ENCODE measurements at places on chromosomes 7 and 10.

DNA sequence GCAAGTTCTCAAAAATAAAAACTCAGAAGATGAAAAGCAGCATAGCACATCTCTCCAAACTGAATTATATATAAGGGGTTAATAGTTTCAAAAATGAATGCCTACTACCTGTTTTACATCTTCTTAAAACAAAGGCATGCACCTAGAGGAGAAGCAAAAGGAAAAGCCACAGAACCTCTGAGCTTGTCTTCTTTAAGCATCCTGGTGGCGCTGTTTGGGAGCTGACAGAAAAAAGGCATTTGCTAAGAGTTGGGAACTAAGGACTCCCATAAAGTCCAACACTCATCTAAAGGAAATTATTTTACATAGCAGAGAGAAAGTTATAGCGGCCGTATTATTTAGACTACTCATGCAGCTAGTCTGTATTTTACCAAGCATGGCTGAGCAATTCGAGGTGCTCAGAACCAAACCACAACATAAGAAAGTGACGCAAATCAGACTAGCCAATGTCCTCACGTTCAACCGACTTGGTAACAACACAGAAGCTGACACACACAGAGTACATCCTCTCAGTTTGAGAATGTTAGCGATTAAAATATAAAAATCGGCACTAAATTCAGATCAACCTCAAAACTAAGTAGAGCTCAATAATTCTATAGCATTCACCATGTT lies 38.8 kb downstream of the PTN start:
- DNase-seq = no peak

- DNase-seq = no peak
These were observed 104.1 kb downstream of the PHF14 start for GRCh38 chr7:11077816-11078215.

- no peak for DNase-seq
These were observed 53.1 kb upstream of the C7orf33 start for GRCh38 chr7:148537435-148537834.

- no peak for DNase-seq
These were observed 6.2 kb downstream of the GIGYF1 start for GRCh38 chr7:100687751-100688300.

GRCh38 chr7:107089627-107090026 lies 45.1 kb downstream of the PRKAR2B start:
- DNase-seq = no peak

- no peak for DNase-seq
These were observed 2.2 kb downstream of the PRKAR2B start for GRCh38 chr7:107046491-107047259.

- DNase-seq = no peak
These were observed 2.1 kb downstream of the DRGX start for GRCh38 chr10:49393757-49394156.

DNA sequence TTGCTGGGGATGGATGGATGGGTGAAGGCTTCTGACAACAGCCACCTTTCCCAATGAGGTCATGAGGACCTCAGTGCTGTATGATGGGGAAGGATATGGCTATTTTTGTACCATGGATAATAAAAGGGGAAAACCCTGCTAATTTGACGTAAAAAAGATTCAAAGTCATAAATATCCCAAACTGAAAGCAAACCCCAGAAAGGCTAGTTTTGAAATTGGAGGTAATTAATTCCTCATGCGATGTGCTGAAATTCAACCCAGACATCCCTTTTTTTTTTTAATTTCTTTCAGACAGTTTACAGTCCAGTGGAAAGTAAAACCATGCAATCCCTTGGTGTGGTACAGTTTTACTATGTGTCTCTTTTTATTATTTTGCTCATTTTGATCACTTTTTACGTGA lies 254.5 kb upstream of the BMPER start:
- DNase-seq = no peak
